ENCODE measurements at places on chromosomes 5 and 9.

DNA sequence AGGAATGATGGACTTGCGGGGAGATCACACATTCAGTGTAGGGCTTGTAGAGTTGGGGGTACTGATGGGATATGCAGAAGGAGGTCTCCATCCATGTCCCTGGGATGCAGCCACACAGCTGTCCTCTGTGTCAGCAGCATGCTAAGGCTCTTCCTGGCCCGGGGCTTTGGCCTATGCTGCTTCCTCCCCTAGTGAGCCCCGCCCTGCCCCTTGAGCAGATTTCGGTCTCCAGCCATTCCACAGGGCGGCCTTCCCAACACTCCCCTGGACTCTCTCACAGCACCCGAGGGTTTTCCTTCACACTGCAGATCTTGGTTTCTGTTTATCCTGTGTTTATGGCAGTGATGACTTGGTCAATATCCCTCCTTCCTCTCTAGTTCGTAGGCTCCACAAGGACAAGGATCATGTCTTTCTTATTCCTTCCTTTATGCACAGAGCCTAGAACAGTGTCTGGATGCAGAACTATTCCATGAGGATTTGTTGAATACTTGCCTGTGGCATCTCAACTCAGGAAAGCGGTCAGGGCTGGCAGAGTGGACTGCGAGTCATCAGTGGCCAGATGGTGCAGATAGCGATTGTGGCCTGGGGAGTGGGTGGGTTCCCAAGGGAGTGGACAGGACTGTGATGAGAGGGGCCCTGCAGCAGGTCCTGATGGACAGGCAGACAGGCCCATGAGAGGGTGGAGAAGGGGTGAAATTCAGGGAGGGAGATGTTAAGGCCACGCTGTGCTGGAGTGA is 114.2 kb downstream of the RGS3 start:
- no peak for DNase-seq

DNA sequence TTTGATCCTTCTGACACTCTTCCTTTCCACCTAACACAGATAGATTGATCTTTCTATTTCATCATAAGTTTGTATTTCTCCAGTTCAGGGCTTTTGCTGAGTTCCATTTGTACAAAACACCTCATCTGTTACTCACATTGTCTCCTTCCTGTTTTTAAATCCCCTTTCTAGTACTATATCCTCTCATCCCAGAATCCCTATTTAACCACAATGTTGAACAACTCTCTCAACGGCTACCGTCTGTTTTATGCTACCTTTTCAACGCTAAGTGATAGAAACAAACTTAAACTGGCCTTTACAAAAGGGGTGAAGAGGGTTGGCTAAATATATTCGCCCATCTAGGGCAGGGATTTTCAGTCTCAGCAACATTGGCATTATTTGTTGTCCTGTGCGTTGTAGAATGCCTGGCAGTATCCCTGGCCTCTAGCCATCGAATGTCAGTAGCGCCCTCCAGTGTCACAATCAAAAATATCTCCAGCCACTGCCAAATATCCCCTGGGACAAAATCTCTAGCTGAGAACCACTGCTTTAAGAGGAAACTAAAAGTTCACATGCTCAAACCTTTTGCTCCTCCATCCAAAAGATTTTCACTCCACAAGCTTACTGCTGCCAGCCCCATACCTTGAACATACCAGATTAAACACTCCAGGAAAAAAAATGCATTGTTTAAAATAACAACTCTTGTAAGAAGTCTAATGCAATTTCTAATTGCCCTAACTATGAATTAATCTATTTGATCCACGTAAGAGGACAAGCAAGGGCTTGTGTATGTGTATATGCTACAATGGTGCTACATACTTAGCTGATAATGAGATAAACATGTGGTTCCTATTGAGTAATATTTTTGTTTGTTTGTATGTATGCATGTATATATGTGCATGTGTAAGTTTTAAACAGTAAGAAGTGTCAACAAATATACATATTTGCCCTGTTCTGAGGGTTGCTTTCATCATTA is 344.0 kb downstream of the PTPRD start:
- no peak for DNase-seq

- no peak for DNase-seq
These were observed 43.3 kb downstream of the ZNF618 start for GRCh38 chr9:113919382-113919781.

DNA sequence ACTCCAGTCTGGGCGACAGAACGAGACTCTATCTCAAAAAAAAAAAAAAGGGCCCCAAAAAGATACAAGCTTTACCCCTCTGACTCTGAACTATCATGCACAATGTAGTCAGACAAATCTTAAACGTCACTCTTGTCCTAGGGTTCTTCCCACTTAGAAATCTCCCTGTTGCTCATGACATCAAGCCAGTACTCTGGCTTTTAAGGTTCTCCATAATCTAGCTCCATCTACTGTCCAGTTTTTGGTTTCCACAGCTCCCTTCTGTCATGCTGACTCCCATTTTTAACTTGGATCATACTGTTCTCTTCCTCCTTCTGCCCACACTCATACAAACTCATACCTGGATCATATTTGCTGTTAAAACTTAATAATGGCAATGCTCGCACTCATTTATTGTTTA is 156.7 kb upstream of the TLX3 start:
- no peak for DNase-seq

- no peak for DNase-seq
These were observed 92.2 kb downstream of the KLF4 start for GRCh38 chr9:107397076-107398044.

GRCh38 chr9:84589542-84589941 is 80.0 kb upstream of the NTRK2 start:
- DNase-seq, result no peak

- no peak for DNase-seq
These were observed 147.4 kb downstream of the PBX3 start for GRCh38 chr9:125894566-125894965.

GRCh38 chr9:76490249-76490990 is 31.4 kb downstream of the GCNT1 start:
- DNase-seq, result no peak

DNA sequence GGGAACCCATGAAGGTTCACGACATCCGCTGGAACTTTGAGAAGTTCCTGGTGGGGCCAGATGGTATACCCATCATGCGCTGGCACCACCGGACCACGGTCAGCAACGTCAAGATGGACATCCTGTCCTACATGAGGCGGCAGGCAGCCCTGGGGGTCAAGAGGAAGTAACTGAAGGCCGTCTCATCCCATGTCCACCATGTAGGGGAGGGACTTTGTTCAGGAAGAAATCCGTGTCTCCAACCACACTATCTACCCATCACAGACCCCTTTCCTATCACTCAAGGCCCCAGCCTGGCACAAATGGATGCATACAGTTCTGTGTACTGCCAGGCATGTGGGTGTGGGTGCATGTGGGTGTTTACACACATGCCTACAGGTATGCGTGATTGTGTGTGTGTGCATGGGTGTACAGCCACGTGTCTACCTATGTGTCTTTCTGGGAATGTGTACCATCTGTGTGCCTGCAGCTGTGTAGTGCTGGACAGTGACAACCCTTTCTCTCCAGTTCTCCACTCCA is 7.6 kb downstream of the GPX3 start:
- DNase-seq, result no peak

GRCh38 chr5:136781464-136781863 is 416.1 kb upstream of the TRPC7 start:
- no peak for DNase-seq

DNA sequence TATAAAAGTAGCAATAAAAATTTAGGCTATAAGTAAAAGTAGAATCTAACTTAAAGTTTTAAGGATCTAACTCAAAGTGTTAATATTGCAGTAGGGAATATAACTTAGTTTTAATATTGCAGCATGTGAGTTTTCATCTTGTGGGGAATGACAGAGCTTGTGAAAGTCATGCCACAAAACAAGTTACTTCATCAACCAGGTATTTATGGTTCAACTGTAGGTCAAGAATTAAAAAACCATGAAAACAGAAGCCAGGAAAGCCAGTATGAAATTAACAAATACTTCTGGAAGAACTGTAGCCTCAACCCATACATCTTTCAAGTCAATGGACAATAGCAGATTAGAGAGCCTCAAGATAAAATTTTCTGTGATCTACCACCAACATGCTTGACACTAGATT is 19.0 kb downstream of the HMGCS1 start:
- no peak for DNase-seq

DNA sequence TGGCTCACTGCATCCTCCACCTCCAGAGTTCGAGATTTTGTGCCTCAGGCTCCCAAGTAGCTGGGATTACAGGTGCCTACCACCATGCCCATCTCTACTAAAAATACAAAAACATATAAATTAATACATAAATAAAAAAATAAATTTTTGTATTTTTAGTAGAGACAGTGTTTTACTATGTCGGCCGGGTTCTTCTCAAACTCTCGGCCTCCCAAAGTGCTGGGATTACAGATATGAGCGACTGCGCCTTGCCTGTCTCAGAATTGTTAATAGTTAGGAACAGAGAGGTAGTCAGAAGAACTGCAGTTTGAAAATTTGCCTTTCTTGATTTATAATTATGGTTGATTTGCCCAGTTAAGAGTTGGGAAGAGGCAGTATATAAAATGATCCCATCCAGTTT is 2.8 kb downstream of the ATP6V1G1 start:
- DNase-seq, result no peak

DNA sequence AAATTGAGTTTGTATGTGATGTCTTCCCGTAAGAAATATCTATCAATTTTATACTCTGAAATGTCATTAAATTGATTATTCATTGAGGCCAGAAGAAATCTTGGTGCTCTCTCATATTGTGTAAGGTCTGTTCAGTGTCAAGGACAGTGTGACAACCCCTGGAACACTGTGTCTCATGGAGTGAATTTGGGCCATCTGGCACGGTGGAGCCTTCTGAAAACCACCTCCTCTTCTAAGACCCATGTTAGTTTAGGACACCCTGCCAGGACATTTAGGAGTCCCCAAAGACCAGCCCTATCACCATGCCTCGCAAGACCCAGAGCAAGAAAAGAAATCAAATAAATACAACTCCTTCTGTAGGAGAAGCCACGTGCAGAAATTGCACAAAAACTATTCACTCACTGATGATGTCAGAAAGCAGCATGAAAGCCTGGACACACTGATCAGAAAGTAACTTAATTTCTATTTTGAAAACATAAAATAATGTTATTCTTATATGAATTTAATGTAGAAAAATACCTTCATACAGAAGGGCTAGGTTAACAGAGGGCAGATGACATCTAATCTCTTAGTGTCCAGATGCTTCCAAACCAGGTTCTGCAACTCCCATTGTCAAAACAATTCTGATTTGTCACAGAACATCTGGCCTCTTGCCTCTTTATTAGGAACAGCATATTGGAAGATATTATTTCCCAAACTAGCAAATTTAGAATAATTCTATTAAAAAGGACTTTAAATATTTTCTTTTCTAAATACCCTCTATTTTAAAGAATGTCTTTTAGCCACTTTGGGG is 298.8 kb downstream of the NR2F1-AS1 start:
- no peak for DNase-seq

DNA sequence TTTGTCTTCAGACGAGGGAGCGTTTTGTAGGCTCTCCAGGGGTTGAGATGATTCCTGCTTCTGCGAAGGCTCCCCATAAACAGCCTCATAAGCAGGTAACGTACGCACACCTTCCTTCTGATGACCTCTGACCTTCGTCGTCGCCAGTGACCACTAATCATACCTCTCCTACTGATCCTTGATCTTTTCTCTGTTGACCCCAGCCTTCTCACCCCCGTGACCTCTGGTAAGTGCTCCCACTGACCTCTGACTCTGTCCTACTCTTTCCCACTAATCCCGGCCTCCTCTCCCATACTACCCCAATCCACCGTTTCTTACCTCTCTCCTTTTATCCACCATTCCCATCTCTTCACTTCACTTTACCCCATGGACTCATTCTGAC is 345 bp downstream of the DNAI1 start:
- DNase-seq, result no peak

- DNase-seq, result no peak
These were observed 174.9 kb downstream of the ROR2 start for GRCh38 chr9:91775011-91775707.

Measured in stimulated activated CD4-positive, alpha-beta T cell treated with anti-CD3 and anti-CD28 coated beads, Interleukin-1b, Interleukin-23, amount 100 ng/mL, for 1 hour (primary cell).